Fibroblast of skin of back (primary cell): ENCODE measurements at places on chromosomes 1 and 21.

DNA sequence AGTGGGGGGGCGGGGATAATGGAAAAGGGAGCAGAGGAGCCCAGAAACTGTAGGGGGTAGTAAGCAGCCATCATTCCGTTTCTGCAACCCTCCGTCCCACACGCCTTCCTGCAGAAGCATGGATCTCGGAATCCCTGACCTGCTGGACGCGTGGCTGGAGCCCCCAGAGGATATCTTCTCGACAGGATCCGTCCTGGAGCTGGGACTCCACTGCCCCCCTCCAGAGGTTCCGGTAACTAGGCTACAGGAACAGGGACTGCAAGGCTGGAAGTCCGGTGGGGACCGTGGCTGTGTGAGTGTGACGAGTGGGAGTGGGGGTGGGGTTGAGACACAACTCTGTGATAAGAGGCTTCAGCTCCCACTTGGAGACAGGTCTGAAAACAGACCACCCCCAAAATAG lies 706 bp downstream of the CREB3L4 start:
- no peak for DNase-seq

- peak; percentile 11 for DNase-seq
Measured at GRCh38 chr1:236774926-236775325, 20.2 kb upstream of the MTR start.

DNA sequence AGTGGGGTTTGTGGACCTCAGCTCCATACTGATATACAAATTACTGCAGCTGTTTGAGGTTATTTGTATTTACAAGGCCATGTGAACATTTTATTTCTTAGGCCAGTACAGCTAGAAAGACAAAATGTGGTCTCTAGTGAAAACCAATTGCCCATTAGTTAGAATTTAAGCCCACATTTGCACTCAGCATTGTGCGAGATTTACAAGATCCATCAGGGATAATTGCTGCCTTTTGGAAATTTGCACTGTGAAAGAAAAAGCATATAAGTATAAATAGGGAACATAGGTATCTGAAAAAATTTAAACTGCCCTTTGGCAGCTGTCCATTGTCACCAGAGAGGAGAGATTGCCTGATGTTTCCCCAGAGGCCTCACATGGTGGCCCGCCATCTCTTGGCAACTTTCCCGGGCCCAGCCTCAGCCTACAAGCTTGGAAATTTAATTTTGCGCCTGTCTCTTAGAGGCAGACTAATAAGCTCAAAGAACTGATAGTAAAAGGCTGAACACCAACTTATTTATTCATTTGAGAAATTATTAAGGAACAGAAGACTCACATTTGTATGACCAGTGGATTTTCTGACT lies 120.7 kb downstream of the MAP3K21 start:
- no peak for DNase-seq

DNA sequence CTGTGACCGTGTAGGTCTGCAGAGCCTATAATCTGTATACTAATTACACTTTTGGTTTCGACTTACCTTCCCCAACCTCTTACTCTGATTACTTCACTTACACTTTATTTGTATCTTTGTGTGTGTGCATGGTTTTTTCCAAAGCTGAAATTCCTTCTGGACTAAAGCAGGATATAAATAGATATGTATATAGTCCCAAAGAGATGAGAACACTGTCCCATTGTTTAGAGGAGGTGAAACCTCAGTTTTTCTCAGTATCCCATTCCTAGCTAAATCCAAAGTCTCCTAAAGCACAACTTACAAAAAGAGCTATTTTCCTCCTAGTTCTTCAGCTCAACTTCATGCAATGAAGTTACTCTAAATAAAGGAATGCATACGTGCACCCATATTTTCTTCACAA lies 442.2 kb downstream of the SMYD3 start:
- no peak for DNase-seq

DNA sequence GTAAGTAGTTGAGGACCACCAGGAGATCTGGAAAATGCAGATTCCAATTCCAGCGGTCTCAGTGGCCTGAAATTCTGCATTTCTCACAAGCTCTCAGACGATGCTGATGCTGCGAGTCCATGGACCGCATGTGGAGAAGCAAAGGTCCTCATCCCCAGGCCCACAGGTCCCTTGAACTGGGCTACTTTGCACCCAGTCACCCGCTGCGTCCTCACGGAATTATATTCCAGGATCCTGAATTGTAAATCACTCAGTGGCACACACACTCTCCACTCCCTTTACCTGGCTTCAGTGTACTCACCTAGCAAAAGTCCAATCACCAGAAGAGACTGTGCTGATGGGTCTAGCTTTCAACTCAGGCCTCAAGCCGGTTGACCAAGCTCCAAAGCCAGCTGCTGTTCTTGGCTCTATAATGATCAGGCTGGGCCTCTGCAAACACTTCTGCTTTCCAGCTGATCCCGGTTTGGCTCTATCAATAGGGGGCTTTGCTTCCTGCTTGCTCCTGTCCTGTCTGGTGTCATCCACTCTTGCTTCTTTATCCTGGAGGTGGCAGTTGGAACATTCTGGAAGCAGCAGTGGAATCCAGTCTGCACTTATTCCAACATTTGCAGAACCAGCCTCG lies 904 bp upstream of the RPL22 start:
- no peak for DNase-seq

- no peak for DNase-seq
Measured at GRCh38 chr21:26969971-26970725, 3.3 kb upstream of the ADAMTS5 start.

DNA sequence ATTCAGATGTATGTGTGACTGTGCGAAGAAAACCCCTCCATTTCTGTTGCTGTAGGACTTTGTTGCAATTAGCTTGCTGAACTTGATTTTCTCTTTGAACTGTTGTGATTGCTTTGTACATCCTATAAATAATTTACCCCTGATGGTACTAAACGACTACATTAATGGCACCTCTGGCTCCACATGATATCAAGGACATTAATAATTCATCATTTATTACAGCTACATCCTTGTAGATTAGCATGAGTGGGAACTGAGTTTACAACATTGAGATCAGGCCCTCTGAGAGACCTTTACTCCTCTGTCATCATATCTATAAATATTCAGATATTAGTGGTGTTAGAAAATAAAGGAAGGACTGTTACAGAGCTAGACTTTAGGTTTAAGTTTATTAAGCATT lies 13.5 kb downstream of the LRIG2 start:
- no peak for DNase-seq

- no peak for DNase-seq
Measured at GRCh38 chr1:75984781-75985180, 52.6 kb upstream of the ASB17 start.
